NCI-H748 treated with DMSO at 0.1 percent for 48 hours (cell line): ENCODE measurements at places on chromosomes 7 and 10.

- DNase-seq: no peak
These were observed 10.5 kb upstream of the PPIF start for GRCh38 chr10:79336739-79337138.

GRCh38 chr10:12042409-12042796 is 206 bp downstream of the UPF2 start:
- no peak for DNase-seq

DNA sequence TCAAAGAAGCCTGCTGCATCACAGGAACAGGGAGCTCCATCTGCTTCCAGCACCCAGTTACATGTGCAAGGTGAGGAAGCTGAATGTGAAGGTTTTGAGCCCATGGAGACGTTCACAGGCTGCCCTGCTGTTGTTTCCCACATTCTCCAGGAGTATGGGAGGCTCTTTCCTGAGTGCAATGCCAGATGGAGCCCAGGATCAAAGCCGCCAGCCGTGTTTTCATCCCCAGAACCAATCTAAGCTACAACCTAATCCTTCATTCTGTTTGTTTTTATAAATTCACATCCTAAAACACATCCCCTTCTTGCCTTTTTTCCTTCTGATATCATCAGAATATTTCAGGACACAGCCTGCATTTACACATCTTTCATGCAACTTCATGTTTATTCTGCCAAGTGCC is 98.9 kb upstream of the PRR15 start:
- no peak for DNase-seq

GRCh38 chr10:63544418-63544817 is 23.2 kb downstream of the REEP3 start:
- DNase-seq: no peak

GRCh38 chr7:114183311-114184088 is 231.1 kb upstream of the FOXP2 start:
- DNase-seq: no peak

GRCh38 chr10:13658871-13659685 is 72.3 kb downstream of the PRPF18 start:
- DNase-seq: no peak

DNA sequence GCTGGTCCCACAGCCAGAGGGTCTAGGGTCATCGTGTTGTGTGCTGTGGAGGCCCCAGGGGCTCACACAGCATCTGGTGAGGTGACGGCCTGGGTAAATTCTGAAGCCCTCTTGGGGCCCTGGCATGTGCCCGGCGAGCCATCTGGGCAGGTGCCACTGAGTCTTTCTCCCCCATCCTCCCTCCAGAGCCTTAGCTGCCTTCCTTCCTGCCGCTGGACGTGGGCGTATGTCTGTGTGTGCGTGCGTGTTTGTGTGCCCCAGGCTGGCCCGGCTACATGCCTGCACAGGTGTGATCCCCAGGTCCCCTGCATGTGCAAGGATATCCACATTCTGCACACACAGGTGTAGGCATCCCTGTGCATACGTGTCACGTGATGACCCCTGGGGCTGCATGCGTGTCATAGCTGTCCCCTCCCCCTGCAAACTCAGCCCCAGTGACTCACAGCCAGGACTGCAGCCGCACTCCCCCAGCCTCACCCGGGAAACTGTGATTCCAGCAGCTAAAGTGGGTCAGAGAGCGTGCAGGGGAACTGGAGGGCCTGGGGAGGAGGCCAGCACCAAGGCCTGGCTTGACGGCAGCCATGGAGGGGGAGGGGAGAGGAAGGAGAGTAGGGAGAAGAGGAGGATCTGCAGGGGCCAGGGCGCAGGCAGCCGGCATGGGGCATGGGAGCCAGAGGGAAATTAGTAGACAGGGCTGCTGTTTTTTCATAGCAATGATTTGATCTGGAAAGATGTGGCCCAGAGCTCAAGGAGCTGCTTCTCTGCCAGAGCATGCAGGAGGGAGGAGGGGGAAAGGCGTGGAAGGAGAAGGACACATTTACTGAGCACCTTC is 46.4 kb downstream of the ELFN1 start:
- no peak for DNase-seq

DNA sequence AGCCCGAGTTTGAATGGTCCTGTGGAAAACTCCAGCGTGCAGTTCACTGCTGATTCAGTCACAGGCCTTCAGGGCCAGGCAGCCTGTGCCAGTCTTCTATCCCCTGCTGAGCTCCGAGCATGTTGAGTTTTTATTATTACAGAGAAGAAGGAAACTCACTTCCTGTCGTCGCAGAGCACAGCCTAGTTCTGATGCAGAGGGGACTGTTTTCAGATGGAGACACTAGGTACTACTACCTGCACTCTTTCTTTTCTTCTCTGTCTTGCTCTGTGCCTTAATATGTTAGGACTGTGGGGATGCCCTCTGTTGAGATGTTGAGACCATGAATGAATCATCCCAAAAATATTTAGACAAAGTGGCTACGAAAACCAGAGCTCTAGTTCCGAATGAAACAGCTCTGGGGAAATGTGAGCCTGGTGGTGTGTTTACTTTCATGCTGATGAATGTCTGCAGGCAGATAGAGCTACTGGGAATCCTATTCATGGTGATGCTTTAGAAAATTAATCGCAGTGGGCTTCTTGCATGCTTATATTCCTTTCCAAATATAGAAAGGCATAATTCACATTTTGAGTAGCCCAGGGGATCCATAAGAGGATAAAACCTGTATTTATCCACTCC is 29.6 kb downstream of the CASP7 start:
- DNase-seq: peak; percentile 46

DNA sequence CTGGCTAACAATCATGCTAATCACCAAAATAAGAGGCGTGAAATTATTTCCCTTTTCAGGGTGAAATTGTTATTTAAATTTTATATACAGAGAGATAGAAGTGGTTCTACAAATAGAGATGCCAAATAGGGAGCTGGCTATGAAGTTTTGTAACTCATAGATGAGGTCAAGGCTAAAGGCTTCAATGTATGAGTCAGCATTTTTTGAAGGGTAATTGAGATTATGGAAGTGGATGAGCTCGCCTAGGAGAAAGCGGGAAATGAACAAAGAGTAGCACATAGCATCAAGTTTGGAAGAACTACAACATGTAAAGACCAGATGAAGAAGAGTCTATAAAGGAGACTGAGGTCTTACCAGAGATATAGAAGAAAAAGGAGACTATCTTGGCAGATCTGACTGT is 838.1 kb downstream of the DNAJB9 start:
- DNase-seq: no peak

GRCh38 chr10:125606414-125607010 is 76.5 kb downstream of the TEX36 start:
- no peak for DNase-seq

DNA sequence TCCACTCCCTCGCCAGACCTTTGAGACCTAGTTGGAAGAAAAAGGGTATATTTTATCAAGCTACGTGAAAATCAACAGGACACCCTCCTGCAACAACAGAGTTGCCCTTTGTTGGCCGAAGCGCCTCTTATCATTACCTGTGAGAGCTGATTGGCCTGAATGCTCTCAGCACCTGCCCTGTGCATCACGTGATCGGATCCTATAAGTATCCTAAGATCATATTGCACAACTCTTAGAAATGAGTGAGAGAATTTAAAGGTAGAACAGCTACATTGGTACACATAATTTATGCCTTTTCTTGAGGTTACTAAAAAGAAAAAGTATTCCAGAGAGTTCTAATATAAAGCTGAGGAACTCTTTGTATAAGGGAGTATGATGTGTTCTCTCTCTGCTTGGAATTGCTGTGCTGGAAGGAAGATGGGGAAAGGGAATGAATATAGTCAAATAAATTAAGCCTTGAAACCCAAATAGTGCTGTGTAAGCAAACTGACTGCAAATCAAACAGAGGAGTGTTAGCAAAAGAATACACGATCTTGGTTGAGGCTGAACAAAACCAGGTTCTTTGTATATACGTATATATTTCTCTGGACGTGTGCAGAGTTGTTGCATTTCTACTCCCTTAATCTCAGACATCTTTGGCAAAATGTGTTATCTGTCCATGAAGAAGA is 69.3 kb downstream of the LRRC4 start:
- DNase-seq: peak; percentile 72

GRCh38 chr10:93030409-93030808 is 30.2 kb upstream of the CYP26C1 start:
- no peak for DNase-seq

DNA sequence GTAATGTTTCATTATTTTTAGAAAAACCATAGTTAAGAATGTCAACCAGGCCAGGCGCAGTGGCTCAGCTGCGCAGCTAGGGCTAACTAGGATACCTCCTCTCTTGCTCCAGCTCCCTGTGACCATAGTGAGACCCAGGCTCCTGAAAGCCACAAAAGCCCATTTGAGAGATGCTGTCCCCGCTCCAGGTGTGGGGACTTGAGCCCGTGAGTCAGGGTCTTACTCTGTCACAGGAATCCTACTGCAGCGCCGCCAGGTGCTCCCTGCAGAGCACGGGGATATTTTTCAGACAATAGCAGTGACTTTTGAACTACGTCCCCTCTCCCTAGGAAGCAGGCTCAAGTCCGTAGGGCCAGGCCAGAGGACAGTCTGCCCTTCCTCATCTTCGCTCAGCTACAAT is 75.6 kb upstream of the NRBF2 start:
- DNase-seq: no peak

GRCh38 chr10:117136391-117136975 is 1.6 kb downstream of the VAX1 start:
- no peak for DNase-seq

DNA sequence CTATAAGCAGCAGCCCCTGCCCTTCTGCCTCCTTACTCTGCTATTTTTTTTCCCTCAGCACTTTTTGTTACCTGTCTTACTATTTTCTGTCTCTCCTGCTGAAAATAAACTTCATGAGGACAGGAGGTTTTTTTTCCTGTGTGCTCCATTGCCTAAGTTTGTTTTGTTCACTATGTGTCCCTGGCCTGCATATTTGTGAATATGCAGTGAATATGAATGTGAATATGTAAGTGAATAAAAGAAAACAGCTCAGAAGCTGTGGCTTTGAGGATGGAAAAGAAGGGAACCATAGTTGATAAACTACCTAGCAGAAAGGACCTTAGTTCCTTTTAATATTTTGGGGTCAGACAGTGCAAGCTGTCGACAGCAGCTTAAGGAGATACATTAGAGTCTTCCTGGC is 34.9 kb downstream of the PCBD1 start:
- no peak for DNase-seq

DNA sequence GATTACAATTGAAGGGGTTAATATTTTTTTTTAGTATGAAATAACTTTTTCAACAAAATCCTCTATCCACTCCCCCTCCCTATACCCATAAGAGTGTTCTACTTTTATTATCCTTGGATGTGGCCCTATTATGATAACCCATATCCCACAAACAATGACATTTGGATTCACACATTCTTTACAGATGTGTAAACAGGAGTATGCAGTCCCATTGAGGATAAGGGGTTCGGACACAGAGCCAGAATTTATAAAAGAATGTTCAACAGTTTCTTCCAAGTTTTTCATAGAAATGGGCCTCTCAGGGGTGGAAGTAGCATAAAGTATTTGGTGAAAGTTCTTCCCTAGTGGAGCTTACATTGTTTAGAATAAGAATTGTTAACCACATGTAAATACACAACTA is 16.1 kb upstream of the PCLO start:
- no peak for DNase-seq

- DNase-seq: no peak
These were observed 897.8 kb downstream of the SORCS3 start for GRCh38 chr10:105538874-105539273.

DNA sequence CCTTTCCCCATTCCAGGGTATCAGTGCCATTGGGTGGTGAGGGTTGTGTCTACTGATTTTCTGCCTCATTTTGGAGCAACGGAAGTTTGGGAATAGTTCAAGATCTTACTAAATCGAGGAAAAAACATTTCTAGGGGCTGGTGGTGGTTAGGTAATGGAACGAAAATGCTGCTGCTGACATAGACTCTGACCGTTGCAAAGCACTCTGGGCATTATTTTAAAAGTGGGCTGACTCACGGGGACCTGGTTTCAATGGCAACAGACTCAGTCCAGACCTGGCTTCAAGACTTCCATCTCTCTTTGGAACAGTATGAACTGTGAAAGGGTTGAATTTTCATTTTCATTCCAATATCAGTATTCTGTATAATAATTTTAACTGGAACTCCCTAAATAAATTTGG is 284.0 kb downstream of the PHTF2 start:
- no peak for DNase-seq
